ENCODE measurements at places on chromosomes 4 and X.

DNA sequence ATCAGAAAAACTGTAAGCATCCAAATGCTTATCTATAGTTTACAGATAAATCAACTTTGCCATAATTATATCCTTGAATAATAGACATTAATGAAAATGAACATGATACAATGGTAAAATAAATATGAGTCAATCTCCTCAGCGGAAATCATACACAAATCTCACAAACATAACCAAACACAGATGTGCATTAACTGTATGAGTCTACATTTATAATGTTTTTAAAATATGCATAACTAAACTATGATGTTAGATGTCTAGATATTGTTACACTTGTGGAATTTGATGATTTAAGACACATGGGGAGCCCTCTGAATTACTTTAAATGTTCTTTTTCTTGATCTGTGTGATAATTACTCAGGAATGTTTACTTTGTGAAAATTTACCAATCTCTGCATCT is 951.2 kb downstream of the TECRL start:
- DNase-seq, result no peak

DNA sequence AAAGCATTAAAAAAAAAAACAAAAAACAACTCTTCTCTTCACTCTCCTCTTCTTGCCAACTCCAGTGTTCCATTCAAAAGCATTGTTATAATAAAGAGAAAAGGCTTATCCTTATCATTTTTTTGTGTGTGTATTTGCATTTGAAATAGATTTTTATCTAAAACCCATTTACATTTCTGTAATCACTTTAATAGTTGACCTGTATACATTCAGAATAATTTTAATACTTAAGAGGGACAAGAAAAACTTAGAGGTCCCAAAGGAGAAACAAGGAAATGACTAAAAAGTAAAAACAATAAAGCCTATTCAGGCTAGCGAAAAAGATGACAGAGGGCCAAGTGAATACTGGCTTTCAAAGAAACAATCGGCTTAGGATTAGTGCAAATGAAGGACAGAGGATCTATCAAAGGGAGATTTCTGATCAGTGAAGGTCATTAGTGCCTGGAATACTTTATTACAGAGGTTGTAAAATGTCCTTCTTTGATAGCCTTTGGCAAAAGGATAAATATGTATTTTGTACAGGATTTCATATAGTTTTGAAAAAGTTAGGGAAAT is 808.3 kb downstream of the RPA4 start:
- DNase-seq, result no peak

DNA sequence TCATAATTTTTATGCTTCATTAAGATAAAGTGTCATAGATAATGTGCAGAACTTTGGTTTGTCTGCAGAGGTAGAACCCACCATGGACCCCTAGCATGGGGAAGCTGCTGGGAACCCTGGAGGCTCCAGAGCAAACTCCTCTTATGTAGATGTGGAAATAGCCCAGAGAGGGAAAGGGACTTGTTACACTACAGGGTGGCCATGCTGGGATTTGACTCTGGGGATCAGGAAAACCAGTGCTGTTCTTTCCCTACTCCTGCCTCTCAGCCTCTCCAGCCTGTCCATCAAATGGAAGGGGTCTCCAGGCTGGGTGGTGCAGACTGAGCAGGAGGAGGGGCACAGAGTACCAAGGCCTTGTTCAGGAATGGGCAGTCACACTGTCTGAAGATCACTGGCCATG is 54.2 kb downstream of the MSX1 start:
- no peak for DNase-seq

- DNase-seq, result no peak
Measured at GRCh38 chrX:94850811-94851210, 1176.8 kb downstream of the FAM133A start.

DNA sequence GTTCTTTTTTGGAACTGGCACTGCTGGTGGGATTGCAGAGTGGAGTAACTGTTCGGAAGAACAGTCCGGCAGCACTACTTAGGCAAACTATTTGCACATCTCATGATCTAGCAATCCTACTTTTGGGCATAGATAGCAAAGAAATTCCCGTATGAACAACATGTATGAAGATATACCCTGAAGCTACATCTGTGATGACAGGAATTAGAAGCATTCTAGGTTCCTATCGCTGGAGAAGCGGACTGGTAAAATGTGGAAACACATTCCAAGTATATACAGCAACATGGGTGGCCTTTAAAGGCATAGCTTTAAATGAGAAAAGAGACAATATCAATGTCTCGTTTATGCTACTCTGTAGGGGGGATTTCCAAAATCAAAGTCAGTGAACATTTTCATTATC is 3.1 kb downstream of the DCAF16 start:
- DNase-seq, result no peak

Data from Right ventricle myocardium inferior (tissue), 1 donor.